ENCODE measurements at places on chromosomes 11 and 22.

- DNase-seq = no peak
These were observed 14.7 kb upstream of the CHRNA10 start for GRCh38 chr11:3685923-3686322.

DNA sequence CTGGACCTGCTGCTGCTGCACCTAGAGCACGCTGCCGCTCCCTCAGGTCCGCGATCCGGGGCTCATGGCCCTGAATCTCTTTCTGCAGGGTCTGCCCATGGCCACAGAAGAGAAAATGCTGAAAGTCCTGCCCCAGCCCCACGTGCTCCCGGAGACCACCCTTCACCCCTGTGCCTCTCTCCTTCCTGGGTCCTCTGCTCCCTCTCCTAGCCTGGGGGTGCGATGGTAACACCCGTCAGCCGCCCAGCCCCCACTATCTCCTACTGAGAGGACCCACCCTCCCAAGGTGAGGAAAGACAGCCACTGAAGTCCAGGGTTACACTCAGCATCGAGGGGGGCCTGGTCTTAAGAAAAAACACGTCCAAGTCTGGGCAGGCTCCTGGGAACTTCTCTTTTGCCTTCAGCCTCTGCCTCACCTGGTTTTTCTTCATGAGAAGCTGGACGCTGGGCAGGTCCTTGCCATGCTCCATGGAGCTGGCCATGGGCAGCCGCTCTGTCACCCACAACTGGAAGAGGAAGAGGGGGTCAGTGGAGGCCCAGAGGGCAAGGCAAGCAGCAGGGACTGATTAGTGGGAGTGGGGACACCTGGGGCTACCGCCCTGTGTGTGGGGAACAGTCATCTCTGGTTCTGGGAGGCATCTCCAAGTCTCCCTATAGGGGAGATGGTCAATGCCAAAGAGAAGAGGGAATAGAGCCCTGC is 15.8 kb upstream of the RBM4B start:
- DNase-seq = no peak

DNA sequence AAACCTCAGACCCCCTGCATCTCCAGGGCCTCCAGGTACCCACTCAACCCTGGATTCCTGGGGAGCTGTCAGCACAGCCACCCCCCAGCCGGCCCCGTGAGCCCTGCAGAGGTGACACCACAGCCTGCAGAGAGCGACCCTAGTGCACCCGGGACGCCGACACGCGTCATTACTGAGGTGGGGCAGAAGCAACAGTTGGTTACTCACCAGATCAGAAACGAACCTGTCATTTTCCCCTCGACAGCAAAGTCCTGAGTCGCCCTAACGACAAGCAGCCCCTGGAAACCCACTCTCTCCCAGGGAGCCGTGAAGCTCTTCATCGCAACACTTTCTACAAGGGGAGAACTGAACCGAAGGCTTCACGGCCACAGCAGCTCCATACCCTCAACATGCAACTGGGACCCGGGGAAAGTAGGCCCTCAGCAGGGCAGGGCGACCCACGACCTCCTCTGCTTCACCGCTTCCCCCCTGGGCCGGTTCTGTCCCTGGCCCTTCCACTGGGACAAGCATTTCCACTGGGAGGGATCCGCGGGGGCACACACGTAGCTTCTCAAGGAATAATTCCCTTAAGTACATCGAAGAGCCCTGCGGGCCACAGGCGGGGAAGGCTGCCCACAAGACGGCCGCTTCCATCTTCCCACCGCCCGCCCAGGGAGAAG is 1.6 kb downstream of the BRD1 start:
- DNase-seq = no peak

DNA sequence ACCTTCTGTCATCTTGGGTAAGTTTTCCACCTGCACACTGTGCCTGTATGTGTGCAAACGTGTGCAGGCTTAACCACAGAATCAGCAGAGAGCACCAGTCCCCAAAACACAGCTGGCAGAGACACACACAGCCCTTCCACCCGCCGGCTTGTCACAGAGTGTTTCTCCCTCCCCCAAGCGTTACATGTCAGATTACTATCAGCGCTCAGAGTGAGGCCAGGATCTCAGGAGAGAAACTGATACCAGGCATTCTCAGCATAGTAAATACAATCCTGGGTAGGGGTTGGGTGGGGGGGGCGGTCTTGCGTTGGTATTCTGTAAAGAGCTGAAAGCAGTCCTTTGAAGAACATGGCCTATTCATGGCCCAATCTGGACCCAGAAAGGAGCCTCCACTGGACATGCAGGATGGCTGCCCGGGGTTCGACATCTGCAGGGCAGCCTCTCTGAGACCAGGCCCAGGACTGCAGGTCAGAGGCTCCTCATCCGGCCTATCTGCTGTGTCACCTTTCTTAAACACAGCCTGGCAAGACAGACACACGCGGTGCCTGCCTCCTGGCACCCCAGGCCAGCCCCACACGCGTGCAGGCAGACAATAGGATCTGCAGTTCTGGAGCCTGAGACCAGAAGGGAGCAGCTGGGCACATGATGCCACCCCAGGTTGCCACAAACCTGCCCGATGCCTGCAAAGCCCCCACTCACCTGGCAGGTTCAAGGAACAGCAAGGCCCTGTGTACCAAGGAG is 1.7 kb downstream of the OSBPL5 start:
- peak; percentile 35 for DNase-seq

GRCh38 chr11:61297746-61298145 is 2.6 kb upstream of the VWCE start:
- DNase-seq = no peak

DNA sequence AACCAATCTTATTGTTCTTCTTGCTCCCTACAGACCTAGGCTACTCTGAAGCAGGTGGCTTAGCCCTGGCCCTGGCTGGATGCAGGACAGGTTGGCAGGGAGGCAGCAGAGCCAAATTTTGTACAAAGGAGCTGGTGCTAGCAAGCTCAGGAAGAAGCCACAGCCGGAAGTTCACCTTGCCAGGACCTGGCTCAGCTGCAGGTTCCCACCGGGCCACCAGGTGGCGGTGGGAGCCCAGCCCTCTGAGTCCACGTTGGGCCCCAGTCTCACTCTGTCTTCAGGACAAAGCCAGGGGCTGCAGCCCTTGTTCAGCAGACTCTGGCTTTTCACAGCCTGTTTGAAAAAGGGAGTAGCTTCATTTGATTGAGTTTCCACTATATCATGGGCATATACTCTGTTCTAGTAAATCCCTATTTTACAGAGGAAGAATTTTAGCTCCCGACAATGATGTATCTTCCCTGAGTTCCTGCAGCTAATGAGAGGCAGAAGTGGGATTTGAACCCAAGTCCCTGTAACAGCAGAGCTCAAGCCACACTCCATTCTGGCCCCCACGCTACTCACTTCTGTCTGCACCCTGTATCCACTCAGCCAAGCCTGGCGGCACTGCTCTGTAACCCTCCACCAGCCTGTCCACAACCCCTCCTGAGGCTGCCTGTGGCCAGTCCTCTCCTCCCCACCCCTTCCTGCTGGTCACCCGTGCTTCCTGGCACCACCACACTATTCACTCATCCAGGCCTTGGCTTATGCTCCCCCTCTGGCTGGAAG is 3.3 kb downstream of the TKFC start:
- no peak for DNase-seq

GRCh38 chr22:28013611-28014010 is 94.6 kb upstream of the PITPNB start:
- DNase-seq = peak; percentile 37

DNA sequence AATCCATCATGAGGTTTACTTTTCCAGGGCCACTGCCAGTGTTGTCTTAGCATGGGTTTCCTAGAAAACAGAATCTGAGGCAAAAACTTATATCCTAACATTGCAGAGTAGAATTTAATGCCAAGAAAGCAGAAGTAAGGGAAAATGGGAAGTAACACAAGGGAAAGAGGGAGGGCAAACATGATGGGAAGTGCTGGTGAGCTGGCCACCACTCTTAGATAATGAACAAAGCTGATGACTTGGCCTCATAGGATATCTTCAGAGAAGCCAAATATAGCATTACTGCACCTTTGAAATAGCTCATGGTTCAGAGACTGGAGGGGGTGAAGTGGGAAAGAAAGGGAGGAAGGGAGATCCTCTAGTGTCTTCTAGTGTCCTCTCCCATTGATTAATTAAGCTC is 24.8 kb upstream of the CALCB start:
- DNase-seq = no peak

DNA sequence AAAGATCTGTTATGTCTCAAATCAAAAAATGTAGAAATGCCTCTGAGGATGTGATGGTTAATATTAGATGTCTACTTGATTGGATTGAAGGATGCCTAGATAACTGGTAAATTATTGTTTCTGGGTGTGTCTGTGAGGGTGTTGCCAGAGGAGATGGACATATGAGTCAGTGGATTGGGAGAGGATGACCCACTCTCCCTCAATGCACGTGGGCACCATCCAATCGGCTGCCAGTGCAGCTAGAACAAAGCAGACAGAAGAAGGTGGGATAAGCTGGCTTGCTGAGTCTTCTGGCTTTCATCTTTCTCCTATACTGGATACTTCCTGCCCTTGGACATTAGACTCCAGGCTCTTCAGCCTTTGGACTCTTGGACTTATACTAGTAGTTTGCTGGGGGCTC is 430.3 kb downstream of the SOX6 start:
- no peak for DNase-seq

- no peak for DNase-seq
These were observed 4.8 kb downstream of the SLC35C1 start for GRCh38 chr11:45809456-45810395.

DNA sequence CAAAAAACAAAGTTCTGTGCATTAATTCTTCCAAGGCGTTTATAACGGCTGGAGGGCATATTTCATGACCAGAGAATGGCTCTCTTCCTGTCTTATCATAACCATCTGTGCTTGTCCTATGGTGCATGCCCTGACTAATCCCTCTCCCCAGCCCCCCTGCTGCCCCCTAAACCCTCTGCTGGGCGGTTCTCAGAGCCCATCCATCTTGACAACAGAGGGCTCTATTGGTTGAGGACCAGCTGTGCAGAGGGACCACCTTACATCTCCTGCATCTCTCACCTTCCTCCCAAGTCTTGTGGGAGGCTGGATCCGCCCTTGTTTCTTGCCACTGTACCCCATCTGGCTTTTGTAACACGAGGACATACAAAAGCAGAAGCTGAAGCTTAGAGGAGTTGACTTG is 282.1 kb downstream of the MIAT start:
- DNase-seq = no peak

- DNase-seq = no peak
These were observed 2.8 kb downstream of the OR52A1 start for GRCh38 chr11:5151713-5152153.
